Activated naive CD4-positive, alpha-beta T cell (primary cell): ENCODE measurements at places on chromosomes 12 and 14.

- no peak for DNase-seq
These were observed 41.1 kb upstream of the CSRNP2 start for GRCh38 chr12:51124504-51124903.

- no peak for DNase-seq
These were observed 159.2 kb downstream of the PAX9 start for GRCh38 chr14:36820901-36821300.

DNA sequence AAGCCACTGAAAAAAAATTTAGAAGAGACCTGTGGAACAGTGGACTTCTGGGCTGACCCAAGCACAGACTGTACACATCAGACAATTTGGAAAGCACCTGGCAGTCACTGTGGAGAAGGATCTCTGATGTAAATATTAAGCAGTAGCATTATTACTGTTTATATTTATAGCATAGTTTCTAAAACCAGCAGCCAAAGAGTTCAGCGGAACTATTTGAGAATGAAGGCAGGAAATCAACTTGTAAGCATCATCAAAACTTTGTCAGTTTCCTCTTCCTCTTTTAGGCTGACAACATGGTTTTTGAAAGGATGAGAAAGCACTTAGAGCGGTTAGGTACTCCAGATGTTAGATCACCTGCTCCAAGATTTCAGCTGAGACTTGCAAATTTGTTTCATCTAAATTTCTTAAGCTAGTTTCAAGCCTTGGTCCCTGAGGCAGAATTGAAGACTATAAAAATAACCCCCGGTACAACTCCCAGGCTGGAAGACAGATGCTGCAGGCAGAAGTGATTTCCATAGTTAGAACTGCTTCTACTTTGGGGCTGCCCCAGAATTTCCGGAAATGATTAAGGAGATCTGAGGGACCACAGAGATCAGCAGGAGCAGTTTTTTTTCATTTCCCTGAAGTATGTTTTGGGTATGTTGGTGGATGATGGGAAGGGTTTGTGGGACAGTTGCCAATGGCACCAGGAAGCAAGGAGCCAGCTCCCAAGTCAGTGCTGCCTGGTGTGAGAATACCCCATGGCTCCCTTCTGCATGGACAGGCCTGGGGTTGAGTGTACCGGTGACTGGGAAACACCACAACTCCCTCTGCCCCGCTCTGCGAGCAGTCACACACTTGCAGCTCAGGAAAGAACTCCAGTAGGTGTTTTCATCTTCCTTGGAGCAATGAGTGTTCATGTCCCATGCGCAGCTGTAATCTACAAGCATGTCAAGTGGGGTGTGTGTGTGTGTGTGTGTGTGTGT lies 354.5 kb downstream of the NUAK1 start:
- no peak for DNase-seq

DNA sequence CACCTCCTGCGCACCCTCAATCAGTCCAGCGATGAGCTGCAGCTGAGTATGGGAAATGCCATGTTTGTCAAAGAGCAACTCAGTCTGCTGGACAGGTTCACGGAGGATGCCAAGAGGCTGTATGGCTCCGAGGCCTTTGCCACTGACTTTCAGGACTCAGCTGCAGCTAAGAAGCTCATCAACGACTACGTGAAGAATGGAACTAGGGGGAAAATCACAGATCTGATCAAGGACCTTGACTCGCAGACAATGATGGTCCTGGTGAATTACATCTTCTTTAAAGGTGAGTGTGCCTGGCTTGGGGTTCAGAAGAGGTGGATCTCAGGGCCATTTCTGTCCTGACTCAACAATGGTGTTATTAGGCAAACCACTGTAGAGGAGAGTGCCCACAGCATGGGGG lies 2.6 kb downstream of the SERPINA3 start:
- DNase-seq = no peak

- no peak for DNase-seq
These were observed 96.1 kb downstream of the IPO8 start for GRCh38 chr12:30599608-30600007.

DNA sequence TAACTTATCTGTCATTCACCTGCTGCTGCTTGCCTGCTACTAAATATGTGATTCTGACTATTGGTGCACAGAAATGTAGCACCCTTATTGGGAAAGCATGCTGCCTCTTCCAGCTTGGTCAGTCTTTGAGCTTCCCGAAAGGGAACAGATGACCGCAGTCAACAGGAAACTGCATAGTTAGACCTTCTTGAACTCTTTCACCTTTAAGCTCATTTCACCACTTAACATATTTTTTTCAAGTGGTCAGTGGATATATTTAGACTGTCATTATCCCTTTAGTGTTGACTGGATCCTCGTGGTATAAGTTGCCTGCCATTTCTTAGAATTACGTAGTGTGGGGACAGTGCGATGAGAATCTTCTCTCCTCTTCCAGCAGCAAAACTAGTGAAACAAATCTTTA lies 224.9 kb downstream of the FBXL14 start:
- no peak for DNase-seq

GRCh38 chr14:75427482-75428229 lies at the start of gene JDP2:
Gene JDP2 (plus strand): TSS chr14:75428022. CDS start chr14:75437921, 9,899 bp downstream.
- DNase-seq = no peak

DNA sequence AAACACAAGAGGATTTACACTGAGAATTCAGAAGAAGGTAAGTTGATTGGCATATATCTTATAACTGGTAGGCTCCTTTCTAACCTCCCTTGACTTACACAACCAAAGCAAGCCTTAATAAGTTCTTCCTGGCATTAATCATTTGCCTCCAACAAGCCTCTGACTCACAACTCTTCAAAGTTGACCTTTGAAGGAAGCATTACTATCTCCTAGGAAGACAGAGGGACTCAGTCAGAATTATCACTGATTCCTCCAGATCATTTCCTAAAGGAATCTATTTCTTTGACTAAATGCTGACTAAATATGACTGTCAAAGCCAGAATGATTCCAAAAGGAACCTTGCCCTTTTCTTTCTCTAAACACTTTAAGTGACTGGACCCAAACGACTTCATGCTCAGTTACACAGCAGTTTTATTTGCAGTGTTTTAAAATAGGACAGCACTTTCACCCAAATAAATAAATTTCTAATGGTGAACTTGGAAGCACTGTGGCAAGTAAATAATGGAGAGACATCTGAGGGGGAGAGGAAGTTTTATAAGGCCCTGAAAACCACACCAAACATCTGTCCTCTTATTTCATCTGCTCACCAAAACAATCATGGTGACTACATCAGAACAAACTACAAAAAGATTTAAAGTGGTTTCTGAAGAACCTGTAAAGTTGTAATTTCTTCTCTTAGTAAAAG lies 128.2 kb downstream of the KLHL28 start:
- DNase-seq = no peak
